ELR (cell line): ENCODE measurements at places on chromosomes 4 and X.
A peak's percentile ranks its signal among the peaks of the same experiment; 100 is the strongest.

DNA sequence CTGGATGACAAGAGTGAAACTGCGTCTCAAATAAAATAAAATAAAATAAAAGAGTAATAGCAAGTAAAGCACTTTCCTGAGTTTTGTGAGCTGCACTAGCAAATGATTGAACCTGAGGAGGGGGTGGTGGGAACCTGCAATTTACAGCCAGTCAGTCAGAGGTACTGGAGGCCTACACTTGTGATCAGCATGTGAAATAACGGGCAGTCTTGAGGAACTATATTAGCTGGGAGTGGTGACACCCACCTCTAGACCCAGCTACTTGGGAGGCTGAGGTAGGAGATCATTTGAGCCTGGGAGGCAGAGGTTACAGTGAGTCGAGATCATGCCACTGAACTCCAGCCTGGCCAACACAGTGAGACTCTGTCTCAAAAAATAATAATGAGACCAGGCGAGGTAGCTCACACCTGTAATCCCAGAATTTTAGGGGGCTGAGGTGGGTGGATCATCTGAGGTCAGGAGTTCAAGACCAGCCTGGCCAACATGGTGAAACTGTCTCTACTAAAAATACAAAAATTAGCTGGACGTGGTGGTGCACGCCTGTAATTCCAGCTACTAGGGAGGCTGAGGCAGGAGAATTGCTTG lies 537.1 kb upstream of the HTR2C start:
- no peak for DNase-seq

GRCh38 chrX:63935835-63936234 lies 150.8 kb upstream of the ARHGEF9 start:
- DNase-seq, result peak; percentile 9

DNA sequence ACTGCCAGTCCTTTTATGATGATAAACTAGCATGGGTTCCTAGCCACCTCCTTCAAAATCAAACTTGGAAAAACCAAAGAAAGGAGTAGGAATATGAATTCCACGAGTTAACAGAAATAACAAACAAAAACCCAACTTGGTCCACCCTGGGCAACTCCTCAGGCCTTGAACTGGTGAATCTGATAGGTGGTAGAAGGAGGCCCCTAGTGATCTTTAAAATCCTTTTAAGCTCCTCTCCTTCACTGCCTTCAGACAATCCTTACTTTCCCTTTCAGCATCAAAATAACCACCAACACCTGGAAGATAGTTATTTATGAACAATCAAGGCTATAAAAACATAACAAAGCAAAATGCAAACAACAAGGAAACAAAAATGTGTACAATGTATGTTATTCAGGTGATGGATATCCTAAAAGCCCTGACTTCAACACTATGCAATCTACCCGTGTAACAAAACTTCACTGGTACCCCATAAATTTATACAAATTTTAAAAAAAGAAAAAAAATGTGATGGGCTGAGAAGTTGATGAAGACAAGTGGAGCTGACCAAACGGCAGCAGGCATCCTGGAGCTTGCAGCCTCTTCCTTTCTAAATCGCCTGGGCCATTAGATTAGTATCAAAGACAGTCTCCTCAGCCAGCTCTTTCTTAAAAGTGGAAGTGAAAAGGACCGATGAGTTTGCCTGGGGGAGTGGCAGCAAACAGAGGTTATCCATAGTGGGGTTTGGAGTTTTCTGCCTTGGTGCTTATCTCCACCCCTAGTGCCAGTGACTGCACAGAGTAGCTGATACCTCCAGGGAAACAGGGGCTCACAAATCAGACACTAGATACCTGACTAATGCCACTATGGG lies 179.6 kb downstream of the TMA16 start:
- no peak for DNase-seq

GRCh38 chr4:62274782-62275181 lies 1074.7 kb downstream of the ADGRL3 start:
- no peak for DNase-seq

DNA sequence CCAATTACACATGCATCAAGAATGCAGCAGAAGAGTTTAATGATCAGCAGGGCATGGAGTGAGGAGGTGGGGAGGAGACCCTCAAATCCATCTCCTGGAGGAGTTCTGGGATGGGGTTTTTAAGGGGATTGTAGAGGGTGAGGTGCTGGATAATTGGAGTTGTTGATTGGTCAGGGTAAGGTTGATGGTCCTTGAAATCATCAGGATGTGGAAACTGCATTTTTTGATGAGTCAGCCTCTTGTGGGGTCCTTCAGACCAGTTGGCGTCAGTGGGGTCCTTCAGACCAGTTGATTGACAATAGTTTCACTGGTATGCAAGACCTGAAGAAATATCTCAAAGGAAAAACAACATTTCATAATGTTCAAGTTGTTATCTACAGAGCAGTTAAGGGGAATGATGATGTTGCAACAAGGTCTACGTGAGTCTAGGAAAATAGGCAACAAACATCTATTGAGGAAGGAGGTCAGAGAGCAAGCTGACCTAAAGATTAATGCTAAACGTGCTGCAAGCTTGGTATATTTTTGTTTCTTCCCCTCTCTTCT lies 88.3 kb downstream of the NRK start:
- DNase-seq, result no peak

DNA sequence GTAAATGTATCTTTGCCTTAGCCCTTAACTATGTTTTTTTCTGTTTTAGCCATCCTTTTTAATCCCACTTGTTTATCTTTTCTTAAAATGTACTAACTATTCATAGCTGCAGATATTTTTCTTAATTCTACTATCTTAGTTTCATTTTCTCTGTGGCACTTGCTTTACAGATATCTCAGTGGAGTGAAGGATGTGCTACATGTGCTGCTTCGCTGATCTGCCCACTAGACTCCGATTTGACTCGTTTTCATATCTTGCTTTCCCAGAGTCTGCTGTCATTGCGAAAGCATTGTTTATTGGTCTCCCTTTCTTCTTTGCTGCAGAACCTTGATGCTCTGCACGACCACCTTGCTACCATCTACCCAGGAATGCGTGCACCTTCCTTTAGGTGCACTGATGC lies 30.6 kb downstream of the GUCY1B1 start:
- DNase-seq, result no peak

DNA sequence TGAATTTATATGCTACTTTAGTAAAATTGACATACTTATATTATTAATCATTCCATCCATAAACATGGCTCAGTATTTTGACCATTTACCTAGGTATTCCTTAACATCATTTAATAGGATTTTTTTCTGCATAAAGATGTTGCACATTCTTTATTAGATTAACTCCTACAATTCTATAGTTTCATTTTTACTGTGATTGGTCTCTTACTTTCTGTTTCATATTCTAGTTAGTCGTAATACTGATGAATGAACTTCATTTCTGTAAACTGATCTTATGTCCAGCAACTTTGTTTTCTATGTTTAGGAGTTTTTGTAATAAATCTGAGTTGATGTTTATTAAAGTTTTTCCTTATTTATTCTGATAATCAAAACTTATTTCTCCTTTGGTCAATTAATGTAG lies 278.2 kb upstream of the CXXC4 start:
- no peak for DNase-seq

- no peak for DNase-seq
Measured at GRCh38 chr4:5192678-5193077, 141.4 kb downstream of the STK32B start.

DNA sequence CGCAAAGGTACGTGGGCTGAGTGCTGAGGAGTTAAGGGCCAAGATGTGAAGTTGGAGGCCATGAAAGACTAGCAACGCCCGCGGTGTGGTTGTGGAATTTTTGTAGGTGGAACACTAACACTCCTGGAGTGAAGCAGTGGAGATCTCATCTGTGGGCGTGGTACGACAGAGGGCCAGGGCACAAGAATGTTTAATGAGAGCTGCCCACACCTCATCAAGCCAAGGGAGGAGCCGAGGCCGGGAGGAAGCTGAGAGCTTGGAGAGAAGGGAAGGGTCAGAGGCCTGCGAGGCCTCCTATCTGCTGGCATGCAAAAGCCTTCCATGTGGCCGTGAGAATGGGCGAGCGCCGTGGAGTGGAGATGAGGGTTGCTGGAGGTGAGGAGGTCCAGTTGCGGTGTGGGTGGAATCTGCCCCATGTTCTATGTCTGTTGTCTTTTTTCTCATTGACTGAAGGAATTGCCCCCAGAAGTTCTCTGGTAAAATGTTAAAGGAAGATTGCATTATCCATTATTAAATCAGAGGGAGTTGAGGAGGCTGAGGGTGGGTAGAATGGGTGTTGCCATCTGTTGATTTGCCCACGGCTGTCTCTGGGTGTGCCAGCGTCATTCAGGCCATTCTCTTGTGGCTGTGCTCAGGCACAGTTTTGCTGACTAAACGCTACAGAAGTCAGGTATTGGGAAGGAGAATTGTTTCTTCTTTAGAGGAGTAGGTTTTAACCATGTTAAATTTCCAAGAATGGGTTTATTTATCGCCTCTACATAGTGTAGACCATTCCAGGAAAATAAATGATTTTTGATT lies 19.8 kb downstream of the SNX25 start:
- no peak for DNase-seq

DNA sequence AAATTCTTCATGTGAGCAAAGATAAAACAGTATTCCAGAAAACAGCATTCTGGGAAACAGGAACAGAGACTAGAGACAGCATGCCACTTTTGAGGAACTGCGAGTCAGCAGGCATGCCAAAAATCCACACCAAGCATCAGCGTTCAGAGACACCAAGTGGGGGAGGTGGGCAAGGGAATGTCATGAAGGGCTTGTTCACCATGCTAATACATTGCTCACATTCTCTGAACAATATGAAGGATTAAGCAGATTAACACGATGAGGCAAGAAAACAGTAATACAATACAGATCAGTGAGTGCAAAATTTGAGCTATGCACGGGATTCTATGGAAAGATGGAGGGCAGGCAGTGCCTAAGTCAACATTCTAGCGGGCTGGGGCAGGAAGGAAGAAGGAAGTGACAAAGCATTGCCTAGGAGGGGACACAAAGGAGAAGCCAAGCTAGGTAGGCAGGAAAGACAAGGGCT lies 278.3 kb downstream of the FBXW7 start:
- DNase-seq, result peak; percentile 30

DNA sequence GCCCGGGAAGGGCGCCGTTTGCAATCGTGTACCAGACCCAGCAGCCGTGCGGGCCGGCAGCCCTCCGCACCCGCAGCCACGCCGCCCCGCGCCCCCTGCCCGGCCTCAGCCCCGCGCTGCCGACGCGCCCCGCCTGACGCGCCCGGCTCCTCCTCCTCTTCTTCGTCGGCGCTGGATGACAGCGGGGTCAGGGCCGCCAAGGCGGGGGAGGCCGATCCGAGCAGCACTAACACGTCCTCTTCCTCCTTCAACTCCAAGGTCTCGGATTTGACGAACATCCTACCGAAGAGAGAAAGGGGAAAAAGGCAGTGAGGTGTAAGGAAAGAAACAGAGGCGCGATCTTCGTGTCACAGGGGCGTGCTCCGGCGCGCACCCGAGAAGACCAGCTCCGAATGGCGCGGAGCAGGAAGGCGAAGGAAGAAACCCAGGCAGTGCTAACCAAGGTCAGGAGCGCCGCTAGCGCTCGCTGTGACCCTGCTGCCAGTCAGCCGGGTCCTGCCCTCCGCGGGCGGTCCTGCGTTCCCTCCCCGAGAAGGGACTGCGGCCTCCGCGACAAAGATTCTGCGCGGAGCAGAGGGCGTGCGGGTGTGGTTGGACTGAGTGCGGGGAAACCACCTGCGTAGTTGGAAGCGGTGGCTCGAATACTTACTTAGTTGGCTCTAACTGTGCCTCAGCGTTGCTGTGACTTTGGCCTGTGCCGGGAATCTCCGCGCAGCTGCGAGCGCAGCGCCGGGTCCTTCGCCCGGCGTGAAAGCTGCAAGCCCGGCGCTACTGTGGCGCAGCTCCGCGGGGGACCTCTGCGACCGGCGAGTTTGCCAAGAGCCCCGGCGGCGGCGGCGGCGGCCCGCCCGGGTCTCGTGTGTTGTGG lies 548 bp downstream of the NEUROG2 start:
- peak; percentile 30 for DNase-seq

DNA sequence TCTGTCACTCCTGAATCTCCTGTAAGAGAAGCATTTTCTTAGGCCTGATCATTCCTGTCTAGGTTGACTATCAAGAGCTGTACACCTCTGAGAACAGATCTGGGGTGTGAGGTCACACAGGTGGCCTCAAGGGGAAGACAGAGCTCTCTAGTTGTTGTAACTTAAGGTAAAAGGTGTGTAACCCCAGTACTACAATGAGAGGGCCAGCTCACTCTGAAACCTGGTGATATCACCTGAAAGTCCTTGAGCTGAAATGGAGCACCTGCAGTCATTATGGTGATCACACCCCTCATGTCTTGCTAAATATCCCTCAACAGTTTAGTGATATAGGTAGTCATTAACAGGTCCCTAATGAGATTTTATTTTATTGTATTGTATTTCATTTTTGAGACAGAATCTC lies 8.8 kb upstream of the FAM9C start:
- DNase-seq, result no peak

- DNase-seq, result peak; percentile 66
Measured at GRCh38 chr4:94621491-94622080, 136.2 kb upstream of the BMPR1B start.

GRCh38 chr4:13544606-13545393 lies 492 bp upstream of the NKX3-2 start:
- DNase-seq, result peak; percentile 80

DNA sequence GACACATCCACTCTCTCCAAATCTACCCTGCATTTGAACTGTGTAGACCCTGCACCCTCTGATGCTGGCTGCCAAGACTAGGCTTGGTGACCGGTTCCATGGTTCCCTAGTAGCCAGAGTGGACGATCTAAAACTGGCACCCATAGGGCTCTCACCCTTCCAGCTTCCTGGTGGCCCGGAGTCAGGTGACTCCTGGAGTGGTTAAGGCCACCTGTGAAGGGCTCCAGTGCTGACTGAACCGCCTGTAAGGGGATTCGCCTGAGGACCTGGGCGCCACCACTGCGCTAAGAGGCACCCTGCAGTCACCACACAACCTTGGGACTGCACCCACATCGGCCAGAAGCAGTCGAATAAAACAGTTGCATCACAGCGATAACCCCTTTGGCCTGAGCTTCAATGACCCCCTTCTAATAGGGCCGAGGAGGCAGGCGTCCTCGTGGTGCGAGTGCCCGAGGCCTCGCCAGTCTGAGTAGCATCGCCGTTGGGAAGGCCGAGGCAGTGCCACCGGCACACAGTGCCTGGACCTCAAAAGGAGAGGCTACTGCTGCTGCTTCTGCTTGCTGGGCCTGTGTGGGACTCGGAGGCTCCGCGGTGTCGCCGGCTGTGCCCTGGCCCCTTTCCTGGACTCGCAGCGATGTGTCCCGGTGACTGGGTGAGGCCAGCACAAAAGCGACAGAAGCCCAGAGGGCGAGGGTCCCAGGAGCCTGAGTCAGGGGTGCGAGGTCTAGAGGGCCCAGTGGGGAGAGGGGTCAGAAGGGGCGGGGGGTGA lies 6.5 kb downstream of the HMX1 start:
- no peak for DNase-seq

DNA sequence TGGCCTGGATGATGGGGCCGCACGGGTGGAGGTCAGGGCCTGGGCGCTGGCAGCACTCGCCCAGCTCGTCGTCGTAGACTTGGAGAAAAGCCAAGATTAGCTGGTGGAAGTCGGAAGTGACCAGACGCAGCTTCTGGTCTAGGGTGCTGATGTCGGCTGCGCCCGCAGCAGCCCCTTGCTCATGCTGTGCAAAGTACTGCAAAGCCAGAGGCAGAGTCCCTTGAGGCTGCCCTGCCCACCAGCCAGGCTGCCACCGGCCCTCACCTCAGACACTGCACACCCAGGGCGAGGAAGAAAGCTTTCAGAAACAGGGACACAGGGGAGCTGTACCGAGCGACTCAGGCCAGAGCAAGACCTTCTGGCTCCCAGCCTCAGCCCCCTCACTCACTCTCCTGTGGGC lies 9.7 kb upstream of the TREX2 start:
- DNase-seq, result no peak
